ENCODE measurements at places on chromosomes 11 and 22.

DNA sequence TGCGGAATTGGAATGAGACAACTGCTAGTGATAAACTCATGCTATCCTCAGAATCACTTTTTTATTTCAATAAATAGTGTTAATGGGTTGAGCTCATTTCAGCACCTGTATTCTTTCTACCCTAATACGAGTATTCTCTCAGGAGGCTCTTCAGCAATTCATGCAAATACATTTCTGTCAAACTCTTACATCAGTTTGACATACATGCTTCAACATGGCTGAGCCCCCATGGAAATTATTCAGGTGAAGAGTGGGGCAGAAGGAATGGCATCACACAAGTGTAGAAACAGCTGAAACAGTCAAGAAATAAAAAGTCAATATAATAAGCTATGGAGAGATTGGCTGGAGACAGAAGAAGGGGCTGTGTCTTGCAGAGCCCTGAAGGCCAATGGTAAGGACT lies 77.8 kb upstream of the SNX19 start:
- DNase-seq: no peak

DNA sequence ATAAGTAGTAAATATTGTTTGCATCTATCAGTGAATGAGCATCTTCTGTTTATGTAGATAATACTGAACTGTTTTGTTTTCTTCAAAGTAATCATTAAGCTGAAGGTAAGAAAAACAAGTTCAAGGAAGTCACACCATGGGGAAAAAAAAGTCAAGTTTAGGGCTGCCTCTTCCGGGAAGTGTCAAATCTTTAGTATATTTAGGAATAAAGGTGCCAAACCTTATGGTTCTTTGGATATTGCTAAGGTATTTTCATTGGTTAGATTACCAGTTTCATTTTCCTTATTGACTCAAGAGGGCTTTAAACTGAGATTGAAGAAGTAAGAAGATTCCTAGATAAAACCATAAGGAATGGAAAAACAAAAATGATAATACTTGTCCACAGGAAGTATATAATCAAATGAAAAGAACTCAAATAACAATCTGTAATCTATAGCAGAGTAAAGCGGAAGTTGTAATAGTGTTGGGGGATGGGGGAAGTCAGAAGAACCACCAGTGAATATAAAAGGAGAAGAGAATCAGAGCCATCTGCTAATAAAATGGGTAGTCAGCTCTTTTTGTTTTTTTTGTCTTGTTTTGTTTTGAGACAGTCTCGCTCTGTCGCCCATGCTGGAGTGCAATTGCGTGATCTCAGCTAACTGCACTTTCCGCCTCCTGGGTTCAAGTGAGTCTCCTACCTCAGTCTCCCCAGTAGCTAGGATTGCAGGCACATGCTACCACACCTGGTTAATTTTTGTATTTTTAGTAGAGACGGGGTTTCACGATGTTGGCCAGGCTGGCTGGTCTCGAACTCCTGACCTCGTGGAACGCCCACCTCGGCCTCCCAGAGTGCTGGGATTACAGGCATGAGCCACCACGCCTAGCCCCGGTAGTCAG lies 2.3 kb downstream of the ATM start:
- no peak for DNase-seq

- no peak for DNase-seq
Observed at GRCh38 chr11:43924112-43924855, 18.2 kb upstream of the C11orf96 start.

GRCh38 chr22:37777122-37777687 lies 30.5 kb upstream of the GCAT start:
- DNase-seq: no peak

DNA sequence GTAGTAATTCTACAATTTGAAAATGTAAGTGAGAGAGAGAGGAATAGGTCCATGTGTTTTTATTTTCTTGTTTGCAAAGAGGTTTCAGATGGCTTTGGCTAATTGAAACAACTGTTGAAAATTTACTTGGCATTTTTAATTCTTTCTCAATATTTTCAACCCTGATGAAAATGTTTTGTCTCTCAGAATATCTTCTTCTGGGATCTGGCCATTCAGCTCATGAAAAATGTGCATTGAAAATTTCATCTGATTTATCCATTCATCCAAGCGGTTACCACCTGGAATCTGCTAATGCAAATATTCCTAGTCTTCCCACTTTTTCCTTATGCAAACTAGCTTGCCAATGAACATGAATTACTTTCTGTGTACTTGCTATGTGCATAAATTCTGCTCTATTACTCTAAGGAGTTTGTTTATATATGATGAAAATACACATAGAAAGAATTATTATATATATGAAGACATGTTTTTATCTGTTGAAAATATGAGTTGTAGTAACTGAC lies 621.2 kb downstream of the LRRC4C start:
- DNase-seq: no peak

GRCh38 chr11:113481672-113482071 lies 6.5 kb upstream of the DRD2 start:
- no peak for DNase-seq

- no peak for DNase-seq
Observed at GRCh38 chr11:2139123-2139521, at the start of gene IGF2. IGF2 (minus strand) TSS chr11:2139389; CDS start chr11:2135523, 3,866 bp downstream.

DNA sequence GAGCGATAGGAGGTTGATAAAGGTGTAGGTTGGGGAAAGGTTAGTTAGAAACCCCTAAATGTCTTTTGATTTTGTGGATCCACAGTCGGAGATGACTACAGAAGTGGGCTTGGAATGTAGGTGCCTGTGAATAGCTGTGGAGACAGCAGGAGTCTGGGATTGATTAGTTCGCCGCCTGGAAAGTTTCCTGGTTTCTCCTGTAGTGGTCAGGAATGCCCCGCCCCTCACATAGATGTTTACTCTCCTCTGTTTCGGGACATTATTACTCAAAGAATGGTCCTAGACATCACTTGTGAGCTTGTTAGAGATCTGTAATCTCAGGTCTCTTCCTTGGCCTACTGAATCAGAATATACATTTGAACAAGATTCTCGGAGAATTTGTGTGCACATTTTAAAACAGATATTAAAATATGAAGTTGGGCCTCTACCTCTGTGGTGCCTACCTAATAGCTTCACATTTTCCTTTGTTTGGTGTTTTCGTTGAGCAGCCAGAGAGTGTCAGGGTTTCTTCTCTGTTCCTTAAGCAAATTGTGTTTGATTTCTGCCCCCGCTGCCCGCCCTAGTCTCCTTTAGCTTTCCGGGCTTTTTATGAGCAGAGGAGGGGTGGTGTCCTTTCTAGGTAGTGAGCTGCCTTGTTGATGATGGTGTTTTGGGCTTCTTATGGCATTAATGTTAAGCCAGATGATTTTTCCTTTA lies 89.4 kb downstream of the PPP6R3 start:
- no peak for DNase-seq

DNA sequence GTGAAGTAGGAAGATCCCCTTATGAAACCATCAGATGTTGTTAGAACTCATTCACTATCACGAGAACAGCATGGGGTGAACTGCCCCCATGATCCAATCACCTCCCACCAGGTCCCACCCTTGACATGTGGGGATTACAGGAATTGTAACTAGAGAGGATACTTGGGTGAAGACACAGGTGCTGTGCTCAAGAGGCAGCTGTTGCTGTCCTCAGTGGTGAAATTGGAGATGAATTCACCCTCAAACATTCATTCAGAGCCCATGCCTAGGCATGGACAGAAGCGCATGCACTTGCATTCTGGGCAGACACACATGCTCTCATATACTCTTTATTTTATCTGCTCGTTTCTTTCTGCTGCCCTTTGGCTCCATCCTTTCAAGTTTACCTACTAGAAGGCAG lies 385.0 kb downstream of the INSC start:
- DNase-seq: no peak

GRCh38 chr11:133714471-133715375 lies 130.6 kb downstream of the SPATA19 start:
- no peak for DNase-seq

- DNase-seq: no peak
Observed at GRCh38 chr11:131792243-131792642, 421.8 kb downstream of the NTM start.

GRCh38 chr11:116975661-116976060 lies 122.6 kb downstream of the SIK3 start:
- DNase-seq: no peak

GRCh38 chr11:94751218-94751609 lies 16.9 kb upstream of the AMOTL1 start:
- DNase-seq: no peak

DNA sequence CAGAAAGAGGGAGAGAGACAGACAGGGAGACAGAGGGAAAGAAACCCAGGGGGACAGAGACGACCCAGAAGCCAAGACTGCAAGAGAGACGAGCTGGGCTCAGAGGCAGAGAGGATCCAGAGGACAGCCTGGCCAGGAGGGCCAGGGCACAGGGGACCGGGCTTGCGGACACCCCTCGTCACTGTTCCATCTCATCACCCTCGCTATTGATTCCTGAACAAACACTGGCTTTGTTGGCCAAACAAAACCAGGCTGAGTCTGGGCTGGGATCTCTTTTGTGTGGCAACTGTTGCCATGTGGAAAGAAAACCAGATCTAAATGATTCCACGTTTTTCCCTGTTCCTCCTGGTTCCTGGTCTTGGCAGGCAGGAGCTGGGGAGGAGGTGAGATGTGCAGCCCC lies 339.4 kb downstream of the MN1 start:
- no peak for DNase-seq

- no peak for DNase-seq
Observed at GRCh38 chr22:39489094-39490068, 12.7 kb upstream of the MIEF1 start.

DNA sequence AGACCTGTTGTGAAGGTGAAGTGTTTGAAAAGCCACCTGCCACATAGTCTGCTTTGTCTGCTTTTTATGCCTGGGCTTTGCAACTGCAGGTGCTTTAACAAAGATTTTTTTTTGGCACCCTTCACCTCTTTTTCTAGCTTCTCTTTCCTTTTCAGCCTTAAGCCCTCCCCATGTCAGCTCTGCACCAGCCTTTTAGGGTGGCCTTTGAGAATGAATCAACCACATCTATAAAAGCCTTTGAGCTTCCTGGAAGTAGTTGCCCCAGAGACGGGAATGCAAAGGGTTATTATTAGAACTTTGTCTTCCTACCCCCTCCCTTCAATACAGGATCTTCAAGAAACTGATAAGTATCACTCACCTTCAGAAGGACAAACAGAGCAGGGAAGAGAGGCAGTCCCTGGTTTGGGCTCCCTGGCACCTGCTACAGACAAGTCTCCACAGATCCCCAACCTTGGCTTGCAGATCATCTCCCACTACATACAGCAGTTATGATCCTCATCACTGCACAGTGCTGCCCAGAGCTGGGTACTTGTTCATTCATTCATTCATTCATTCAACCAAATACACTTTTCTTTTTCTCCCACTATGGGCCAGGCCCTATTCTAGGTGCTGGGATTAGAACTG lies 8.0 kb downstream of the PVALB start:
- DNase-seq: no peak

GRCh38 chr11:128476729-128477128 lies 110.6 kb downstream of the ETS1 start:
- DNase-seq: peak; percentile 50

DNA sequence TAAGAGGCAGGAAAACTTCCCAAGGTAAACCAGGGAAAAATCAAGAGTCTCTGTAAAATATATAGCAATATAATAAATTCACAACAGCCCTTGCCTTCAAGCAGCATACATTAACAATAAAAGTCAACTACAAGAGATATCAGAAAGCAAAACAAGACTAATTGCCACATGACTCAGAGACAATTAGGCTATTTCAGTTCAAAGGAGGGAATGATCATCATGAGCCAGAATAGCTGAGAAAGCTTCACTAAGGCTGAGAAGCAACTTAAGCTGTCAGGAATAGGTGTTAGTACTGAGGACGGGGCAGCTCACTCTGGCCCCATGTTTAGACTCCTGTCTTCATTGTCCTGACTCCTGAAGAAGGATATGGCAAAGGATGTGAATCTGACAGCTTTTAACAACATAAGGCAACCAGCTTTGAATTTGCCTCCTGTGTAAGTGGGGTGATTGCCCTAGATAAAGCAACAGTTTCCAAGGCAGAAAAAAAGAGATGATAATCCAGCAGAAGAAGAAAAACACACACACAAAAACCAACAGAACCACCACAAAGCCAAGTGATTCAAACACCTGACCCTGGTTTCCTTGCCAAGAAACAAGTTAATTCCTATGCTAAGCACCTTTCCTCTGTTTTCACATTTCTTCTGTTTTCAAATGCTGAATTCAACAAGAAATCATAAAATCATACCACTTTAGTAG lies 60.8 kb downstream of the SIK3 start:
- no peak for DNase-seq

DNA sequence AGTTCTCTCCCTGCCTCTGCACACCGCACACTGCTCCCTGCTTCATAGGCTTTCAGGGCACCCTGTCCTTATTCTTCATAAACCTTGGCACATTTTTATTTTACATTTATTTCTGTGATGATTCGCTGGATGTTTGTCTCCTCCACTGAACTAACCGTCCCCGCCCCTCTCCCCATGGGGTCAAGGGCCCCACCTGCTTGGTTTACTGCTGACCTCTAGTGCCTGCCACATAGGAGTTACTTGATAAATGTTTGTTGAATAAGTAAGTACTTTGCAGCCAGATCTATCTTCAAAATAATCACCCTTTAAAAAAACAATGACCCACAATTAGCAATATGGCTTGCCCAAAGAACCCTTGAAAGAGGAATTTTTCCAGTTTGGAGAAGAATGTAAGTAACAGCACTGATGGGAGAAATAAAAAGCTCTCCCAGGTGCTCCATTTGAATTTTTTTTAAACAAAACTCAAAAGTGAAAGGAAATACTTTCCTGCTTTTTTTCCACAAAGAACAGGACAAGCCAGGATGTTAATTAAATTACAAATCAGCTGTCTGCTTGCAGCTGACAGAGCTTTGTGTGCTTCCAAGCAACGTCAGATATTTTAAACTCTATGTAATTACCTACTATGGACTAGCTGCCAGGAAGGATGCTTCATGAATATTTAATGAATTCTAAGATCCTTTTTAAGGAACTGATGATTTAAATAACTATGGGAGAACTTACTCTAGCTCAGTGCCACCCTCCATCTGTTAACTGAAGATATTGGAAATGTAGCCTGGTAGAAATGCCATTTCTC lies 1083.6 kb downstream of the DLG2 start:
- DNase-seq: no peak

- no peak for DNase-seq
Observed at GRCh38 chr11:128498721-128499245, 88.6 kb downstream of the ETS1 start.

DNA sequence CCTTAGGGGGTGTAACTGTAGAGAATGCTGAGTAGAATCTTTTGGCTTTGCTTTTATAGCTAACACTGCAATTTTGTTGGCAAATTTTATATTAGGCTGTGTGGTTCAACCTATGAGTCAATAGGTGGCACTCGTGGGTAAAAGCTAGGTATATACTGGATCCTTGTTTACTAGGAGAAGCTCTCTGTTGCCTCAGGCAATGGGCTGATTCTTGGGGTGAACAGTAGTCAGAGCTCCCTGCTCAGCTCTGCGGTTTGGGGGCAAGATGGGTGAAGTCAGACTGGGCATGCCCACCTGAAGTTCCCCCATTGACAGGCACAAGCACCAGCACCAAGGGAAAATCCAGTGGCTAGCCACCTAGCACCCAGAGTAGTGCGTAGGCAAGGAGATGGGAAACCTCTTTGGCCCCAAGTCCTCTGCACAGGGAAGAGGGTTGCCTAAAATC lies 238.7 kb downstream of the FAM181B start:
- DNase-seq: no peak
